ENCODE measurements at places on chromosomes 6 and 20.

- DNase-seq: no peak
These were observed 50.9 kb downstream of the TRMT6 start for GRCh38 chr20:5899444-5899843.

GRCh38 chr6:26103141-26103769 lies 16.0 kb downstream of the HFE start:
- DNase-seq: no peak

GRCh38 chr6:106163966-106164877 lies 78.1 kb downstream of the PRDM1 start:
- peak; percentile 65 for DNase-seq

DNA sequence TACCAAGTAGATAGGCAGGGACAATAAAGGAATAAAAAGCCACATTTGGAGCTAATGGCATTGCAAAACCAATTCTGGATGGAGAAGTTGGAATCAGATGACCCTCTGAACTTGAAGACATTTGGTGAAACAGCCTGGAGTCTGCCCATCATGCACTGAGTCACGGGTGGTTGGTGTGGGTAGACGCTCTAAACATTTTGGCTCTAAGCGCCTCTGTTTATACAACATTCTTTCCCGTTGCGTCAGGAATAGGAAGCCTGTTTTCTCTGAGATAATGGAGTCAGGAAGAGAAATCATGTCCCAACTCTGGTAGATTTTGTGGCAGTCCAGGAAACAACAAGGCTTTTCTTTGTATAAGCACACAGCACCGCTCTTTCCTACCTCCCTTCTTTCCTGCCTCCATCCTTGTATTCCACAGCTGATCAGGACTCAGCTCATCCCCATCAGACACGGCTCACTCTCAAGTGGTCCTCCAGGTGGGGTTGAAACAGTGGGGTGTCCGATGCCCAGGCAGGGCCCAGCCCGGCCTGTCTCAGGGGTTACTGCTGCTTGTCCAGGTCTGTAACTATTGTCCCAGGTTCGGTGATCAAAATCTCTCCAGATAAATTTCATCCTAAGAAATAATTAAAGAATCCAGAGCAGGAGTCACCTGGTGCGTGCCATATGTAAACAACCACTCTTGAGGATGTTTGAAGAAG lies 12.1 kb upstream of the RAMACL start:
- DNase-seq: peak; percentile 91

GRCh38 chr6:79261666-79262065 lies 27.2 kb upstream of the HMGN3 start:
- DNase-seq: no peak

DNA sequence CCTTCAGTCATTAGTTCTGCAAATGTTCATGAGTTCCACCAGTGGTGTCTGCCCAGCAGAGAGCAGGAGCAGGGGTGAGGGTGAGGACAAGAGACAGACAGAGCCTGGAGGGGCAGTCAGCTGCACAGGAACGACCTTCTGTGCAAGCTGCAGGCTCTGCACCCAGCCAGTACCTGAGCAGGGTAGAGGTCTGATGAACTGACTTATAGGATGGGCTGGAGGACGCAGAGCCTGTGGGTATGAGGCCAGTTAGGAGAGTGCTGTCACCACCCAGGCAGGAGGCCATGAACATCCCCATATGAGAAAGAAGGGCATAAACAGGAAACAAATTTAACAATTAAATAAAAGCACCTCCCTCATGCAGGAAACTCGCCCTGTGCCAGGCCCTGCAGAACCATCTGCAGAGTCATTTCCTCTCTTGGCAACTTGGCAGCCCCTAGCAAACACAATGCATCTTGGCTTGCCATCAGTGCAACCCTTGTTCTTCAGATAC lies 17.9 kb downstream of the C6orf15 start:
- DNase-seq: no peak

GRCh38 chr6:169175360-169175887 lies 78.2 kb downstream of the THBS2 start:
- DNase-seq: no peak

DNA sequence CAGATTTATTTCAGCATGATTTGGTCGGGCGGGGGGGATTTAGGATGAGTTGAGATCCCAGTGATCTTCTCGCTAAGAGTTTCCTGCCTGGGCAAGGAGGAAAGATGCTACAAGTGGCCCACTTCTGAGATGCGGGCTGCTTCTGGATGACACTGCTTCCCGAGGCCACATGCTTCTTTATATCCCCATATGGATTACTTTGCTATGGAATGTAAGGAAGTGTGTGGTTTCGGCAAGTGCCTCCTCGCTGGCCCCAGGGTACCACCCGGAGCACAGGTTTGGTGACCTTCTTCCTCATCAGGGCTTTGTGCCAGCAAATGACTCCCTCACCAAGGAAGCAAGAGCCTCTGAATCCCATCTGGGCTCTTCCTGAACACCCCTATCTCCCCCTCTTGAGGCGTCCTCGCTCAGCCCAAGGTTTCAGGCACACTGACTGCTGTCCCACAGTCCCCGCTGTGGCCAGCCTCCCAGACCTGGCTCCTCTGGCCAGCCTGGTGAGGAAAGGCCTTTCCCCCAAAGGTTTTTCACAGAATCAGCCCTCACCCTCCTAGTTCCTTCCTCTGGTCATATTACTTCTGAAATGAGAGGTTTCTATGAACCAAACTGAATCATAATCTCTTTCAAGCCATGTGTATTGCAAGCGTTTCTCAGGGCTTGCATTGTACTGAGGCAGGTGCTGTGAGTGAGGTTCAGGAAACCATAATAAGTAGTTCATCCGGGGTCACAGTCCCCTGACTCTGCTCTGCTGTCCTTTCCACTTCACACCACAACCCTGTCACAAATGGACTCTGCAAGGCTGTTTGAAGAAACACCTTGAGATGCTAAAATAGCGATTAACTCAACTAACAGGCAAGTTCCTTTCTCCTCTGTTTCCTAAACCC lies 41.7 kb upstream of the IL17A start:
- no peak for DNase-seq

GRCh38 chr6:139722530-139722929 lies 348.1 kb upstream of the CITED2 start:
- no peak for DNase-seq

DNA sequence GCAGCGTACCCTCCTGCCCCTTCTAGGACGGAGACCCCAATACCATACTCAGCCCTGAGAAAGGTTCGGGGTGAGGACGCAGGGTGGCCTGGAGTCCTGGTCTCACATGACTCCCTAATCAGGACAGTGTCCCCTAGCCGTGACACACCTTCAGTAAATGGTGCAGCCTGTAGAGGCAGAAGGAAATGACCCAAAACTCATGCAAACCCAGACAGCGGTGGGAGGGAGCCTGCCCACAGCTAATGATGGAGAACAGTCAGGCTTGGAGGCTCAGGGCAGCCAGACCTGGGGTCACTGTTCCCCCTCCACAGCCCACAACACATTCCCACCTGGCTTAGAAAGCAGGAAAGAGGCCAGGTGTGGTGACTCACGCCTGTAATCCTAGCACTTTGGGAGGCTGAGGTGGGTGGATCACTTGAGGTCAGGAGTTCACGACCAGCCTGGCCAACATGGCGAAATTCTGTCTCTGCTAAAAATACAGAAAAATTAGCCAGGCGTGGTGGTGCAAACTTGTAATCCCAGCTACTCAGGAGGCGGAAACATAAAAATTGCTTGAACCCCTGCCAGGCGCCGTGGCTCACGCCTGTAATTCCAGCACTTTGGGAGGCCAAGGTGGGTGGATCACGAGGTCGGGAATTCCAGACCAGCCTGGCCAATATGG lies 8.8 kb upstream of the HMGA1 start:
- no peak for DNase-seq

GRCh38 chr20:58209652-58210397 lies 18.6 kb downstream of the ANKRD60 start:
- DNase-seq: no peak

DNA sequence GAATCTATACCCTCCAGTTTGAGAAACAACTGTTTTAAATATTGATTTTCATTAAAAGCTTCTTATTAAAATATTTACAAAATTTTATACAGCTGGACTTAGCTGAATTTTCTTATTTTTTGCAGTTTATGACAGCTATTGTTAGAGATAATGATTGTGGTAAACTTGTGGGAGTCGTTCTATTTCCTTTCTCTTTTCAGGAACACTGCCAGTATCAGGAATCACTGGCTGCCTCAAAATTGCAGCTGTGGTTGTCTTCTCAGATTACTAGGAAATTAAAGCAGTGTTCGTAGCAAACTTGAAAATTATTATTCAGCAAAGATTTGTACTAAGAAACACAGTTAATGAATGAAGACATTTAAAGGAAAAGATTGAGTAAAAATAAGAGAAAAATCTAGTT lies 311.0 kb downstream of the CENPW start:
- no peak for DNase-seq

DNA sequence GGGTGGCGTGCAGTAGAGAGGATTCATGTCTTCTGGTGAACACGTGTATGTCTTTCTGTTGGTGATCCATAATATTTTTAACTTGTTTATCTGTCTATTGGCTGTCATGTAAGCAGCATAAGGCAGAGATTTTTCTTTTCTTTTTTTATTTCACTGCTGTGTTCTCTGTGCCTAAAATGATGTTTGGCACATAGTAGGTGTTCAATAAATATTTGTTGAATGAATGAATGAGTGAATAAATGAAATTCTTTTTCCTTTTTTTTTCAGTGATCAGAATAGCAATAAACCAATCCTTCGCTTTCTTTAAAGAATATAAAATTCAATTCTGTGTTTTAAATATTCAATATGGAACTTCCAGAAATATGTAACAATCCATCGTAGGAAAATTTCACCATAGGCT lies 30.0 kb downstream of the MAK start:
- no peak for DNase-seq

DNA sequence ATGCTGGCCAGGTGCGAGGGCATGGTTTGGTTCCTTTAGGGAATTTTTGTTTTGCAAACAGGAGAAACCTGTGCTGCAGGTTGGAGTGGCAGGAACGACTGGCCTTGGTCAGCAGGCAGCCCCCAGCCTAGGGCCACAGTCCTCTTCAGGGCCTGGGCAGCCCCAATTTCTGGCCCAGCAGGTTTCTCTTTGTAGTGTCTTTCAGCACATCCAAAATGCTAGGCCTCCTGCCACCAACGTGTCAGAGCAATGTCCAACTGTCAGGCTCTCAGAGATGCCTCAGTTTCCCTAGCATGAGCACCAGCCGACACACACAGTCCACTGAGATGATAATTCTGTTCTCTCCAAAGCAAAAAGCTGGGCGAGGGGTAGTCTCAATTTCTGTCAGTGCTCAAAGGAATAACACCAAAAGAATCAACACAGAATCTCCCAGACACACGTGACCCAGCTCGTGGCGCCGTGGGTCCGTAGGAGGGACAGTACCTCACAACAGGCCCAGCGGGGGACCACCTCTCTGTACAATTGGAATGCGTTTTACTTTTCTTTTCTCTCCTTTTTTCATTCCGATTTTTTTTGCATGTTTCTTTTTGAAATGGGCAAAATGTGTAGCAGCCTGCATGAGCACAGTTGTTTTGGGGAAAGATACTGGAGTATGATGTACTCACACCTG lies 125.9 kb downstream of the TAF4 start:
- DNase-seq: no peak

DNA sequence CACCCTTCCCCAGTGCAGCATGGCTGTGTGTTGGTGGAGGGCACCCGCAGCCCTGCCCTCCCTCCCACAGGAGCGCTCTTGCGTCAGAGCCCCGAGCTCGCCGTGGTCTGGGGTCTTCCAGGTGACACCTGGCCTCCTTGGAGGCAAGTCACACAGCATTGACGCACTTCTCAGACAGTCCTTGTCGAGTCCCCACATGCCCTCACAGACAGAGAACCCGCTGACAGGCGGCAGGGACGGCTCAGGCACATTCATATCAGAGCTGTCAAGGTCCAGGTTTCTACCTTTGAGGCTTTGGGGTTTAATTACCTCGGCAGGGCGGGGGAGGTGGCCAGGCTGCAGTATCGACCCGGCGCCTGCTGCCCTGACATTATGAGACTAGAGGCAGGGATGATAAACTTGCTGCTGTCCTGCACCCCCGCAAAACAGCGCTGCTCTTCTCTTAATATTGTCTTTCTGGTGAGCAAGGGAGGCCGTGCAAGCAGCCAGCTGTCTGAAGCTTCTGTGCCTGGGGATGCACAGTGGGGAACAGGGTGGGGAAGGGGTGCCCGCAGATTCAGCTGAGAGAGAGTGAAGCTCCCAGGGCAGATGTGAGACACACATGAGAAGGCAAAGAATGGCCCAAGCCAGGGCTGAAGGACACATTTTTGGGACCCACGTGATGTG lies 4.7 kb downstream of the NPEPL1 start:
- no peak for DNase-seq

GRCh38 chr20:5843054-5843592 lies 92.9 kb downstream of the SHLD1 start:
- no peak for DNase-seq

DNA sequence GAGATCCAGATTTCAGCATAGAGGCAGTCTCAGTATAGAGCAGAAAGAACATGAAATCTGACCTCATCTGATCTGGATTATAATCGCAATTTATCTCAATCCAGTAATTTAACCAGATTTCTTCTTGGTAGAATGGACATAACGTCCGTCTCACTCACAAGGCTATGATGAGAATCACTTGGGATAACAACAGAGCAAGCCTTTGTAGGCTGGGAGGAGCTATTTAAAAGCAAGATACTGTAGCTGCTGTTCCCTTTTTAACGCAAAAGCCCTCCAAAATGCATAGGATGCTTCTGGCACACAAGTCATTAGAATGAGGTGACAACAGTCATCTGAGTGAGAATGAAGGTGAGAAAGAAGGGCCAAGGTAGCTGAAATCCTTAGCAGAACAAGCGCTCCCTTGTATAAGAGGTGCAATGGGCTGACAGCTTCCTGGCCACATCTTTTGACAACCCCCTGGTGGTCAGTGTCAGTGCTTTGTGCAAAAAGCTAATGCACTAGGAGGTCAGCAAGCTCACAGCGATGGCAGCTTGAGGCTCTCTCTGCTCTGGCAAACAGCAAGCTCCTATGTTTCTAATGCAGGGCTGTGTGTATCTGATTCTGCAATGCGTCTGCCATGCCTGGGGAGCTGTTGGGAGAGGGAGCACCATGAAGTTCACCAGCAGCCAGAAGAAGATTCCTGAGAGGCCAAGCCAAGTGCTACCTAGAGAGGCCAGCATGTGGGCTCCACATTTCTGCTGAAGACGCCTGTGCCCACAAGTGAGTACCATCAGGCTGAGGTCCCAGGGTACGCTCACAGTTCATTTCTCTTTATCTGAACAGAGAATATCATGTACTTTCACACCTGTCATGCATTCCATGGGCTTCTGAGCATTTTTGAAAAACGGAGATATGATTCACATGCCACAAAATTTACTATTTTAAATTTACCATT lies 16.2 kb downstream of the METTL24 start:
- DNase-seq: no peak

- DNase-seq: no peak
These were observed 16.7 kb downstream of the ZNFX1 start for GRCh38 chr20:49261173-49261572.

DNA sequence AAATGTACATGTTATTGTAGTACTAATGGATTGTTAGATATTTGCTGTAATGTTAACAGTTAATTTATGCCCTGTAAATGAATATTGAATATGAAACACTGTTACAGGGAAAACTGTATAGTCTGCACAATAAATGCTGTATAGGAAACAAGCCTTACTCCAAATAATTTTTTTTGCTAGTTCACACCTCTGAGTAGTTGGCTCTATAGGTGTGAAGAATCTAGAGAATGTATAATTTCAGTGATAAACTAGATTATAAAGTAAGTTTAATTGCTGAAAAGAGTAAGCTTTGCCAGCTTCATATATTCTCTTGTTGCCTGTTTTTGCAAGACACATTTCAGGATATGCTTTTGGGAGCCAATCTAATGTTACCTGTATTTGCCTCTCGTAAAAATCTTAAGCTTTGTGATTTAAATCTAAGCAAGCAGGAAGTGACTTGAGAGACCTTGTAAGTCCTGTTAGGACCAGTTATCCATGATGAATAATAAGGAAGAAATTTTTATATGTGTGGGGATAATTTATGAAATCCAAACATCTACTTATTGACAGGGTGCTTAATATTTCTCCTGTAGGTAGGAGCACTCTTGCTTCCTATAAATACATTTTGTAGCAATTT lies 232.4 kb downstream of the ZFAND3 start:
- DNase-seq: no peak

All from BJ (cell line).